ENCODE measurements at places on chromosomes 7 and 10. TPM values are rescaled to one million over a fixed set of nuclear protein-coding genes. Genes with fewer than 3 reads are reported as not detected.

The PEX1 gene
- total RNA-seq: 18.4 TPM

GRCh38 chr10:84198206-84198915 lies 4.0 kb downstream of the CDHR1 start:
- DNase-seq: no peak

GRCh38 chr7:18400275-18400674 lies 95.3 kb upstream of the HDAC9 start:
- DNase-seq: no peak

GRCh38 chr10:122054048-122055025 lies 65.4 kb downstream of the TACC2 start:
- no peak for DNase-seq

- DNase-seq: no peak
Observed at GRCh38 chr7:25832456-25832855, 319.5 kb upstream of the NFE2L3 start.

DNA sequence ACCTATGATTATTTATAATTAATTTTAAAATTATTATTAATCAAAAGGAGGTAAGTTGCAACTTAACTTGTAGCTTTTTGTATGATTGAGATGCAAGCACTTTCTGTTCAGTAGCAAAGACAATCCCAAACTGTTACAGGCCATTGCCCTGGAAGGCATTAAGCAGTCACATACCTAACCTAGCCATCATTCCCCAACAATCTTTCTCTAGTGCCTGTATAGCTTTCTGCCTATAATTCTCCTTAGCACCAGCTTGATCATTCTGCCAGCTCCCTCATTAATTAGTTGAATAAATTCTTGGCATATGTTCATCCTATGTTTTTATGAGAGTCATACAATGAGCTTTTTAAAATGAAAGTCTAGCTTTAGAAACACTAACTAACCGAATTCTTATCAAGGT lies 178.9 kb upstream of the TMEM106B start:
- DNase-seq: no peak

- no peak for DNase-seq
Observed at GRCh38 chr10:45468079-45468478, 94.1 kb downstream of the ALOX5 start.

Measured in activated CD8-positive, alpha-beta memory T cell treated with anti-CD3 and anti-CD28 coated beads, Interleukin-2, amount 10 ng/mL, durations not matched to agents 7 days and 5 days (primary cell).